ENCODE measurements at places on chromosomes 1 and 21.

DNA sequence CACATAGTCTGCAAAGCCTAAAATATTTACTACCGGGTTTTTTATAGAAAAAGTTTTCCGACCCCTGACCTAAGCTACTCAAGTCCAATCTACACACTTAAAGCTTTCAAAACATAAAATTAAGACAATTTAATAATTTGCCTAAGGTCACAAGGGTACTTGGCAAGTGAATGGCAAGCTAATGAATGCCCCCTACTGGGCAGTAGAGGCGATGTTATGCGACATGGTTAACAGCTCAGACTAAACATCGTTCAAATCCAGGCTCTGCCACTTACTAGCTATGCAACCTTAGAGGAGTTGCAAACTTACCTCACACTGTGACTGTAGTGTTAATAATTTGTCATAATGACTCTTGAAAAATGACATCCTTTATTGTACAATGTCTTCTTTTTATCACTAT, 317.2 kb upstream of the NFIA start:
- no peak for DNase-seq

GRCh38 chr21:36254106-36254941, 65.7 kb upstream of the MORC3 start:
- no peak for DNase-seq

DNA sequence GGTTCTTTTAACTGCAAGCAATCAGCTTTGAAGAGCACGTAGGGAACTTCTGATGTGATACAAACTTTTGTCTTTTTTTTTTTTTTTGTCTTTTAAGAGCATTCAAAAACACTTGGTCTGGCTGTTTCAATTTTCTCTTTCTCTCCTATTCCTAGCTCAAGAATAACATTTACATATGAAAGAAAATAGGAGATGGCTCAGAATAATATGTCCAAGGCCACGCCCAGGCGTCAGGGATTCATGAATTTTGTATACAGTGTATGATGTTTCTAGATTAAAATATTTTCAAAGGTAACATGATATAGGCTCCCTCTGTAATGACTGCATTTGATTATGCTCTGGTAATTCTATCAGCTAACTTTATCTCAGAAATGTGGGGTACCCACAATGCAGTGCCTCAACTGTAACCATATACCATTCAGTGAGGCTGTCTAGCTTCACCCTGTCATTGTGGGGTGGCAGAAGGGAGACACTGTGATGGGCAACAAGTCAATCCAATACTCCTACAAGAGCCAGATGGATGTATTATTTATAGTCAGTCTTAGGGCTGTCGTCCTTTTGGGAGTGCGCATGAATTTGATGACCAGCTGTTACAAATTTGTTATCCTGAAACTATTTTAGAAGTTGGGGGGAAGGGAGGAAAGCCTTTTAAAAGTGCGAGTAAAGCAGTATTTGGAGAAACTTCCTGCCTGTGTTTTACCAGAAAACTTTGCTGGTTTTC, 1.5 kb upstream of the AKNAD1 start:
- no peak for DNase-seq

DNA sequence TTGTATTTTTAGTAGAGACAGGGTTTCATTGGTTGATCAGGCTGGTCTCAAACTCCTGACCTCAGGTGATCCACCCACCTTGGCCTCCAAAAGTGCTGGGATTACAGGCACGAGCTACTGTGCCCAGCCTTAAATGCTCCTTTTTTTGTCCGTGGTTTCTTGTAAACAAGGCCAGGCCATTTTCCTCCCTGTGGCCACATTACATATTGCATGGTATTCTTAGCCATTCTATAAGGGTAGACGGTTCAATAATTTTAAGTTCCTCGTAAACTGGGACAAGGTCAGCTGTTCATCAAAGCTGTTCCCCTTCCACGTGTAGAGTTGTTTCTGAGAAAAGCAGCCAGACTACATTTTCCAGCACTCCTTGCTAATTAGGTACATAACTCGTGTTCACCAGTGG, 10.3 kb upstream of the LUZP1 start:
- no peak for DNase-seq

- no peak for DNase-seq
These were observed 12.7 kb downstream of the C1QB start for GRCh38 chr1:22665752-22666151.

DNA sequence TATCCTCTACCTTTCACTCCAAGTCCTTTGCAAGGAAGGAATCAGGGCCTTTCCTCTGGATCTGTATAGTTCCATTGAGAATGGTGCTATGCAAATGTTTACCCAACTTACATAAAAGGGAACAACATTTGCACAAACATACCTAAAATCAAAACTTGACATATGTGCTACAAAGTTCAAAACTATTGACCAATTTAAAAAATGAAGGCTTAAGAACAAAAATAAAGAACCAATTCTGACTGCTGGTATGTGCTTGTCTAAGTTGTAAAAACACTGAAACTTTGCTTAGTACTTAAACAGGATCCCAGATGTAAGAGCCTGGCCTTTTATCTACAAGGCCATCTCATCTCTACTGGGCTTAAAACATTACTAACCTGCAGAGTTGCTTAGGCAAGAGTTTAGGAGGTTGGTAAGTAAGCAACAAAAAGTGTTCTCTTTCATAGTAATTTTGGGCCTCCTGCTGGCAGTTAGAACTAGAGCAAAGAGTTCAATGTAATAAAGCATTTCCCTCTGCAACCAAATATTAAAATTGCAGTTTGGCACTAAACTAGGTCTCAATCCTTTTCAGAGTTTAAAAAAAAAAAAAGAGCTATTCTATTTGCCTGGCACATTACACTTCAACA, 2.0 kb downstream of the SCMH1 start:
- DNase-seq = no peak

- DNase-seq = no peak
These were observed 67.7 kb downstream of the MPZL1 start for GRCh38 chr1:167789501-167789900.

GRCh38 chr1:192983349-192983980, 75.7 kb downstream of the UCHL5 start:
- peak; percentile 60 for DNase-seq

GRCh38 chr21:14548779-14549178, 2.7 kb upstream of the SAMSN1 start:
- DNase-seq = no peak

- no peak for DNase-seq
These were observed at the start of gene SEMA4A for GRCh38 chr1:156153362-156153761. TSS of gene SEMA4A (plus strand) at chr1:156153585. CDS start at chr1:156154579, 994 bp downstream.

DNA sequence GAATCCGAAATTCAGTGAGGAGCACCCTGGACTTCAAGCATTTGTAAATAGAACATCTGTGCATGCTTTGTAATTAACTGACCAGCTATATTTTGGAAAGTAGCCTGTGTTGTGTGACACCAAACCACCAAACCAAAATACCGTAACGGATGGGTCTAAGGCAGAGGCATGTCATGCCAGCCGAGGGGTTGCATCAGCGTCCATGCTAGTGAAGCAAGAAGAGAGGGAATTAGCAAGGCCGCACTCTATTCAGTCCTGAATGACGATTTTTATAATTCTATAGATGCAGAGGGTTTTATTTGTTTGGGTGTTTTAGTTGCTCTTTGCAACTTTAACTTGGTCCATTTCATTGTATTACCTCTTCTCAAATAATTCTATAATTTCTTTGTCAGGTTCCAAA, 116.8 kb upstream of the SMYD2 start:
- DNase-seq = no peak

- DNase-seq = peak; percentile 93
These were observed 596 bp downstream of the CD247 start for GRCh38 chr1:167517535-167518330.

- peak; percentile 30 for DNase-seq
These were observed 41.4 kb downstream of the URB1 start for GRCh38 chr21:32351428-32351827.

DNA sequence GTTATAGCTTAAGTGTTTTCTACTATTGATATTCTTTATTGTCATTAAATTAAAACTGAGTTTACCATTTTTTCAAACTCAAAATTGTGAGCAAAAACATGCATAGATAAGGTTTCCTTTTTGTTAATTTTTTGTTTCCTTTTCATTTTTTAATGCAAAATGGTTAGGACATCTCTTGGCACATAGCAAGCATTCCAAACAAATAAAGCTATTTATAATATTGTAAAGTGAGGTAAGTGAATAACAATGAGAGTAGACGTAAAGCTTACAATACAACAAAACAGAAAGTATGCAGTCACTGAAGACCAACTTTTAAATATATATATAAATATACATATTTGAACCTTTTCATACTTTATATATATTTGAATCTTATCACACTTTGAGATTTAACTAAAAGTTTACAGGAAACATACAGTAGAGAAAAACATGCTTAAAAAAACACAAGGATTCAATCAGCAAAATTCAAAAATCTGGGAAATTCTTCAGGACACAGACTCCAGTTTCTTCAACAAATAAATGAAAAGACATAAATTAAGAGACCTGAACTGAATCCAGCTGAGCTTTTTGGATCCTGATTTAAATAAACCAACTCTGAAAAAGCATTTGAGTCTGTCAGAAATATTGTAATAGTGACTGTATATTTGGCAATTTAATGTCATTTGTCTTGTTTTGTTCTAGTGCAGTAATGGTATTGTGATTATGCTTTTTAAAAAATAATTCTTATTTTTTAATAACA, 67.5 kb upstream of the SAMSN1 start:
- DNase-seq = no peak

DNA sequence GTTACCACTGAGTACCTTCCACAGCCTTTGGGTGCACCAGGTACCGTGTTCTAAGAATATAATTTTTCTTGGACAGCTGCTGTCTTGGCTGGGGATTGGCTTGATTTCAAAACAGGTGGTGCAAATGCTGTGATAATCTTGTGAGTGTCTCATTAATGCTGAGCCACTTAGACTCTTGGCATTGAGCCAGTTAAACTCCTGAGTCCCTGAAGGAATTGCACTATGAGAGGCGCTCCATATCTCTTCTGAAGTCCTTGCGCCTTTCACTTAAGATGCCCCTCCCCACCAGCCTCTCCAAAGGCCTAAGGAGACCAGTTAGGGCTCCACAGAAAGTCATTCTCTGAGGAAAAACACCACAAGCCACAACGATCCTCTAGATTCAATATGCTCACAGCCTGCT, 51.0 kb downstream of the BACH1 start:
- DNase-seq = no peak

GRCh38 chr1:1286313-1287261, 6.4 kb downstream of the SCNN1D start:
- DNase-seq = no peak

DNA sequence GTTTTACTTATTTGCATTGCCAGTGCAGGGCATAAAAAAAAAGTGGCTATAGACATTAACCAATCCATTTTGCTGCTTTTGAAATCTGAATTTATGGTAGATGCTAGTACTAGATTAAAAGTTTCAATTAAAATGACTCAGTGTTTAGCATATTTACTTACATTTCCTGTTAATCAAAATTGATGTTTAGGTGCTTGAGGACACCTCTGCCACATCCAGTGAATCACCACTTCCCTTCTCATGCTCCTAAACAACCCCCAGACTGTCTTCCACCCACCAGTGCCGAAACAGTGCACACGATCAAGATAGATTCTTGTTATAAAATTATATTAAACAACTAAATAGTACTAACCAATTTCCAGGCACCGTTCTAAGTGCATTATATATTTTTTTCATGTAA, 32.7 kb downstream of the HSD17B7 start:
- DNase-seq = peak; percentile 47

- DNase-seq = no peak
These were observed 164.6 kb downstream of the RASAL2 start for GRCh38 chr1:178258536-178258935.

DNA sequence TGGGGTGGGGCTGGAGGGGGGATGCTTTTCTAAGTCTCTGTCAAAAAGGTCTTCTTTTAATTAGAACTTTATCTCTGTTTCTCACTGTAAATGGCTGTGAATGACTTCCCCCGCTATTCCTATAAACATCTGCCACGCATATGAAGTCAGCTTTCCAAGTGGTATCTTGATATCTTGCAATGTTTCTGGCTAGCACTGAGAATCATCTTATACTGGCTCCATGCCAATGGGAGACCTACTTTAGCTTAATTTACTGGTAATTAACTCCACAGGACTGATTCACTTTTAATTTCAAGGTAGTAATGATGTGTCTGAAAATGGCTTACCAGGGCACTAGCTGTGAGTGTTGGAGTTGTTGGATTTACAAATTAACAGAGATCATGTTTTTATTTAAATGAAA, 4.3 kb downstream of the GPR88 start:
- DNase-seq = no peak

DNA sequence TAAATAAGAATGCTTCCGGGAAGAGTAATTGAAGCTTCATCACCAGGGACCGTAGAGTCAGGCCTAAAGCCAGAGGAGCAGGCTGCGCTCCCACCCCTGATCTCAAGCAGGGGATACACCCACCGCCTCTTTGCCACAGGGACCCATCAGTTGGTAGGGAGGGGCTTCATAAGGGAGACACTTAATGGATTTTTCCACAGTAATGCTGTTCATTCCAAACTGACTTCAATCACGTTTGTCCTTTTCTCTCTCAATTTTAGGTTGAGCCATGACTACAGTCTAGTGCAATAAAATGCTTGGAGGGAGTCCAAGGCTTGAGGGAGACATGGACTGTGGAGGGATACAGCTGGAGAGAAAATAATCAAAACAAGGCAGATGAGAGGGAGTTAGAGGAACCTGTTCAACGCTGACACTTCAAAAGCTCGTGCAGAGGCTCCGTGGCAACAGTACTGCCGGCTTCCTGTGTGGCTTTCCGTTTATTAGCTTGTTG, 111.5 kb downstream of the SEC16B start:
- no peak for DNase-seq

DNA sequence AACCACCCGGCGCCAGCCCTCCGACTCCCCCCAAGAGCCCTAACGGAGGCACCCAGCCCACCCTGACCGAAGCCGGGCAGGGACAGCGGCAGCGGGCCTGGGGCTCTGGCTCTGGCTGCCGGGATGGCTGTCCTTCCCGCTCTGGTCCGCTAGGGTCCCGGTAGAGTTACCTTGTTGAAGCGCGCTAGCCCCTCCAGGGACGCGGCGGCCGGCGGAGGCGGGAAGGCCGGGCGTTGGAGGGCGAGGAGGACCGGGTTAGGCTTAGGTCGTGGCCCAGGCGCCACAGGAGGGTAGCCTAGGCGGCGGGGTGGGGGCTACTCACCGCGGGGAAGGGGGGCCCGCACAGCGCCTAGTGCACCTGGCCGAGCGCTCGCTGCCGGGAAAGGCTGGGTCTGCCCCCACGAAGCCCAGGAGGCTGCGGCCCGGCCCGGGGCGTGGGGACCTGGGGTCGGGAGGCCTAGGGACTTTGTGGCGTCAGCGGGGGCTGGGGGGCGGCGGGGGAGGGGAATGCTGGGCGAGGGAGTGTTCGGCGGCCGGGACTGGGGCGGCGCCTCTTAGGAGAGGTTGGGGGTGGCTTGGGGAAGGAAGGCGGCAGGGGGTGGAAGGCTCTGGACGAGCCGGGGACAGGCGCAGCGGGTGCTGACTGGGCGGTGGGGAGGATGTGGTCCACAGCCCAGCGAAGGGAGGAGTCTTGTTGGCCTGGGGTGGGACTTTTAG, at the start of gene TRIM17:
TRIM17 (minus strand) TSS at position 645 of the 717 bp plus-strand sequence. CDS start 1,789 bp downstream, outside the sequence.
- DNase-seq = peak; percentile 77
